Stimulated activated CD4-positive, alpha-beta T cell treated with anti-CD3 and anti-CD28 coated beads, Interleukin-15, amount 100 ng/mL, for 1 hour (primary cell): ENCODE measurements at places on chromosomes 12 and 14.

- no peak for DNase-seq
These were observed 52.3 kb downstream of the IPO8 start for GRCh38 chr12:30643366-30643765.

DNA sequence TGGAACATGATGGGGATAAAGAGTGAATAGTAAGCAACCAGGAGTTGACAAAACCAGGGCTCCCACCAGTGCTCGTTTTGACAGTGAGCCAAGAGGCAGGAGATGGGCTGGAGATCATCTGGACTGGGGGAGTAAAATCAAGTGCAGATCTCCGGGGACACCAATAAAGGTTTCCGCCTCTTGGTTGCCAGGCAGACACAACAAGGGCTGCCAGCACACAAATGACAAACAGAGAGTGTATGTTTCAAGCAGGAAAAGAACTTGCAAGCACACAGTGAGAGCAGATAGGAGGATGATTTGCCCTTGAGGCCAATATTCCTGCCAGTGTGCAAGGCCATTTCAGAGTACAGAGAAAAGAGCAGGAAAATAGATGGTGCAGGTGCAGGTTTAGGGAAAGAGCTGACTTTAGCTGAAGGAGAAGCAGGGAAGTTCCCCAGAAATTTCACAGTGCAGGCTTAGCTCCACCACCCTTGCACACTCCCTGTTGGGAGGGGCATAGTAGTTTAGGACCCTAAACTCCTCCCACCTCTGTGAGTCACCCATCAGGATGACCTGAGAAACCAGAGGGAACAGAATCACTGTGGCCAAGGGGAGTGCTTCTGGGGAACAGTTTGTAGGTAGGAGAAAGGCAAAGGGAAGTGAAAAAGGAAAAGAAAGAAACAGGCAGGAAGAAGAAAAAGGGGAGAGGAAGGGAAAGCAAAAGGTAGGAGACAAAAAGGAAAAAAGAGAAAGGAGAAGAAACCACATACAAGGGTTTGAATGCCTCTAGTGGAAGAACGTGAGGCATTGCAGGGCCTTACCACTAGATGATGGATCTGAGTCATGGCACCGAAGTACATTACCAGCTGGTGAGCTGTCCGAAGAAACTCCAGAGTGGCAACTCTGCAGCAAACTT lies 404.4 kb downstream of the SLC6A15 start:
- DNase-seq = no peak

DNA sequence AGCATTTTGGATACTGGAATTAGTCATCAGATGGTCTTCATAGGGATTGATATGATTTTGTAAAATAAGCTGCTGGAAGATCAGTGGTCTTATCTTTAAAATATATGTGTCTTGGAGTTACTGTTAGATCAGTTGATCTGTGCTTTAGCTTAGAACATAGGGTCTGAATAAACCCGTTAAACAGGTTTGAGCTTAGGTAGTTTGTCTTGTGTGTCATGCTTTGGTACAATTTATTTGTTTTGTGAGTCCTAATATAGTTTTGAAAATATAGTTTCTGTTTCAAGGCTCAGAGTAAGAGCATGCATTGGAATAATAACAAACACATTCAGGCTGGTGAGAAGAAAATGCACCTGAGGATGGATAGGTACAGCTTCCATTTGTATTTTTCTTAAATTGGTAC lies 505.0 kb downstream of the SLC16A7 start:
- no peak for DNase-seq

GRCh38 chr14:59107819-59108218 lies 80.6 kb upstream of the DAAM1 start:
- DNase-seq = no peak

DNA sequence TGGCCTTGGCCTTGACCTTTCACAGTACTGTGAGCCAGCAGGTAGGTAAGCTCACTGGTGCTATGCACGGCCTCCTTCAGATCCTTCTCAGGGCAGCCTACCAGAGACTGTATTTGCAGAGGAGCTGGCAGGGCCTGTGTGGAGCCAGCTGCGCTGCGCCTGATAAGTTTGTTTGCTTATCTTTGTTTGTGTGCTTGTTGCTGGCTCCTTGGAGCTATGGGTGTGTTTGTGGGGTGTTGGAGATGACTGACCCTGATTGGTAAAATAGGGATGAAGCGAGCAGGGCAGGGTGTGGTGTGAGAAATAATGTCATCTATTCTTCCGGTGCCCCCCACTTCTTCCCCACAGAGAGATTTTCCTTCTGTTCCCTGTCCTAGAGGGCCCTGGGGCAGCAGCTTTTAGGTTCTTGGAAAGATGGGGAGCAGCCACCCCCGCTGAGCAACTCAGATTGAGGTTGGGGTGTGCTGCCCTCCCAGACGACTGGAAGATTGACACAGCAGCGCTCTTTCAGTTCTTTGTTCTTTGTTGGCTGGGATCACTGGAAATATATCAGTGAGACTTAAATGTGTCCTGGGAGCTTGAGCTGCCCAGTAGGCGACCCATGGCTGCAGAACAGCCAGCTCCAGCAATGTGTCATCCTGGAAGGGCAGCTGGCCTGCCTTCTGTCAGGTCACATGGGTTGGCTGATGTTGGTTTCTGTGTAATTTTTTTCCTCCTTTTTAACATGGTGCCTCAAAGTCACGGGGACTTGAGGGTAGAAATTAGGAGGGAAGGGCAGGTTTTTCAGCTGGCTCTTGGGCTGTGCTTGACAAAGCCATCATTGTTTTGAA lies 19.6 kb downstream of the MLXIP start:
- no peak for DNase-seq

- no peak for DNase-seq
These were observed 111.3 kb upstream of the GARIN2 start for GRCh38 chr14:67077921-67078320.

DNA sequence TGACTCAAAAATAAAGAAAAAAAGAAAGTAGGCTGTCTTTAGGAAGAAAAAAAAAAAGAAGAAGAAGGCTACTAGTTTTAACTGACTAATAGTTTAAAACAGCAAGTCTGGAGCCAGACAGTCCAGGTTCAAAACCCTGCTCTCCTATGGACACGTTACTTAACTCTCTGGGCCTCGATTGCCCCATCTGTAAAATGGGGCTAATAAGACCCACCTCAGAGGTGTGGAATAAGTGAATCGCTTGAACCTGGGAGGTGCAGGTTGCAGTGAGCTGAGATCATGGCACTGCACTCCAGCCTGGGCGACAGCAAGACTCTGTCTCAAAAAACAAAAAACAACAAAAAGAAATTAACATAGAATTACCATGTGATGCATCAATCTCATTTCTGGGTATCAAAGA lies 10.5 kb upstream of the SCARB1 start:
- no peak for DNase-seq

GRCh38 chr12:53612978-53613377 lies 13.2 kb downstream of the ATF7 start:
- no peak for DNase-seq

DNA sequence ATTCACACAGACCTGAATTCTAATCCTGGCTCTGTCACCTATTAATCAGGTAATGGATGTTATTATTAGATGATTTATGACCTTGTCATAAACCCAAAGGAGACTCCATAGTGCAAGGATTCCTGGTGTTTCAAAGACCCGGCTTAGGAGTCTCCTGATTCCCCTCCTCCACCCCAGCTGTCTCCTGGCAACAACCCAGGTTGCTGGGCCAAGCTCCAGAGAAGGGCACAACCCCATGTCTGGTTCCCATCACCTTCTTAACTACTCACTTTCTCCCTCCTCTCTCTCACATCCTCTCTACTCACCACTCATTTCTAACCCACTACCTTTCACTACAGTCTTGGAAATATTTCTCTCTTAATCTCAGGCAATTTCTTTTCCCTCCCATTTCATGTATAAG lies 41.6 kb downstream of the RHOJ start:
- no peak for DNase-seq

- DNase-seq = no peak
These were observed 53.0 kb downstream of the MSRB3 start for GRCh38 chr12:65331456-65331855.

DNA sequence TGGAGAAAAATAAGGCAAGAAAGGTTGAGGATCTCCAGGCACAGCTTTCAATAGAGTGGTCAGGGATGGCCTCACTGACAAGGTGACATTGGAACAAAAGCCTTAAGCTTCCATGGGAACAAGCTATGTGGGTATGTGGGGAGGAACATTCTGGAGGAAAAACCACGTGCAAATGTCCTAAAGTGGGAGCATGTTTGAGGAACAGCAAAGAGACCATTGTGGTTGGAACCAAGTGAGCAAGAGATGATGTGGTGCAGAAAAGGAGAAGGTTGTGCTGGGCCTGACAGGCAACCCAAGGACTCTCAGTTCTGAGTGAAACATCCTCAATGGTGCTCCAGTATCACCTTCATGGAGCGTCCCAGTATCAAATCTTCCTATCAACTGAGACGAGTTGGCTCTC lies 184.0 kb downstream of the CAND1 start:
- no peak for DNase-seq

- no peak for DNase-seq
These were observed 114.7 kb downstream of the DAAM1 start for GRCh38 chr14:59303216-59303615.

DNA sequence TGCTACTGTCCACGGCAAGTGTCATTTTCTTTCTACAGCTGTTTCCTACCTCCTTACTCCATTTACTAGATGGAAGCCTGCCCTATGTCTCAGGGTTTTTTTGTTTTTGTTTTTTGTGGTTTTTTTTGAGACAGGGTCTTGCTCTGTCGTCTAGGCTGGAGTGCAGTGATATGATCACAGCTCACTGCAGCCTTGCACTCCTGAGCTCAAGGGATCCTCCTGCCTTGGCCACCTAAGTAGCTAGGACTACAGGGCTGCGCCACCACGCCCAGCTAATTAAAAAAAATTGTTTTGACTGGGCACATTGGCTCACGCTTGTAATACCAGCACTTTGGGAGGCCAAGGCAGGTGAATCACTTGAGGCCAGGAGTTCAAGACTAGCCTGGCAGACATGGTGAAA lies 14.7 kb downstream of the TUBA1A start:
- no peak for DNase-seq

DNA sequence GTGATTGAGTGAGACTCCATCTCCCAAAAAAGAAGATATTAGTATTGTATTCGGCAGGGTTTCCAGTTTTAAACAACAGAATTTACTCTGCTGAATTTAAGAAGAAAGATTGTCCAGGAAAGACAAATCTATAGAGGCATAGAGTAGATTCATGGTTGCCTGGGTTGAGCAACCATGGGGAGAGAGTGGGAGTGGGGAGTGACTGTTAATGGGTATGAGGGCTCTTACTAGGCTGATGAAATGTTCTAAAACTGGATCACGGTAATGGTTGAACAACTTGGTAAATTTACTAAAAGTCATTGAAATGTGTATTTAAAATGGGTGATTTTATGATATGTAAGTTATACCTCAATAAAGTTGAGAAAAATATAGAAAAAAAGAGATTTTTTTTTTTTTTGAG lies 13.9 kb upstream of the C12orf76 start:
- no peak for DNase-seq

DNA sequence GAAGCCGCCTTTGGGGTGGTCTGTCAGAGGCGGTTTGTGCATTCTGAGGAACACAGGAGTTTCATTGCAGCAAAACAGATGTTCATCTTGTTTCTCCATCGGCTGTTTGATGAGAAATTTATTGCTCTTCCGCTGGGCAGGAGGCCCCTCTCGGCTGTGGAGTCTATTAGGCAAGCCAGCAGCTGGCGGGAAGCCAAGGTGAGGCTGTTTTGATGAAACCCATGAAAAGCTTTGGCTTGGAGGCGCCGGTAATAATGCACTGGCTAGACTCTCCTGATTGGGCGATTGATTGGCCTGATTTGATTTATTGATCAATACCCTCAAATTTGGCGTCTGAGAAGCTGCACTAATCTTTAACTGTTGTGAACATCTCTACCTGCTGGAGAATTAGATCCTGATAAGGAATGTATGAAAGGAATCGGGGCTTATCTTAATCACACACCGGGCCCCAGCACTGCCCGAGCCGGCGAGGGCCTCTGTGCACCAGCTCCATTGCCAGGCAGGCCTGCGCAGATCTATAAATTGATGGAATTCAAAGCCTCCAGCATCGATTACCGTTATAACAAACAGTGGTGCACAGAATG lies 187.7 kb downstream of the PHETA1 start:
- DNase-seq = no peak

DNA sequence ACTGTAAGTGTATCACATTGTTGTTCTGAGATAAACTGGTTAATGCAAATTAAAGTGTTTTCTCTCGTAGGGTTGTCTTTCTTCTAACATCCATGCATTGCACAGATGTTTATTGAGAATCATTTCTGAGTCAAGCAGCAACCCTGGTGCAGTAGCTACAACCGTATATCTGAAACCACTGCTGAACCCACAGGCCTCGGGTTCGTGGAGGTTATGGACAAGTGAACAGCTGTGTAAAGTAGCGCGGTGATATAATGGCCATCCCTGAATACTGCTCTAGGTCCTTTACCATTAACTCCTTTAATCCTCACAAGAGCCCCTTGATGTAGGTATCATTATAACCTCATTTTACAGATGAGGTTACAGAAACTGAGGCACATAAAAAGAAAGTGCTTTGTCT lies 486.1 kb upstream of the TMEM132C start:
- no peak for DNase-seq

GRCh38 chr12:55996201-55996714 lies 818 bp upstream of the SUOX start:
- DNase-seq = no peak

DNA sequence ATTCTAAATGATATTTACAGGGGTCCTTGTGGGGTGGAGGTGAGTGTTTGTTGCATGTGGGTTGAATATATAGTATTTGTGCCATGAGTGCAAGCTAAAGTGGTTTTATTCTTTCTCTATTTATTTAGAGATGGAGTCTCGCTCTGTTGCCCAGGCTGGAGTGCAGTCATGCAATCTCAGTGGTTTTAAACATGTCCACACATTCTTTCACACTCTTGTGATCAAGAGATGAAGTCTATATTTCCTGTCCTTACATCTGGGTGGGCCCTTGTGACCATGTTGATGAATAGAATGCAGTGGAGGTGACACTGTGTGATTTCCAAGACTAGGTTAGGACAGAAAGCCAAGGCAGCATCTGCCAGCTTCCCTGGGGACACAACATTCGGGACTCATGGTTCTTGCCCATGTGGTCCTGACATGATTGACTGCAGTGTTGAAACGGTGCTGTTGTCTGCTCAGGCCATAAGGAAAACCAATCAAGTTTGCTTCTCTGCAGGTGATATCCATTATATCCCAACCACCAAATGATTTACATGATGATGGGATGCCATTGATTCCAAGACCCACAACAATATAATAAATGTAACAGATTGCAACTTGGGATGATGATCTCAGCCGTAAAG lies 172.6 kb downstream of the SUDS3 start:
- no peak for DNase-seq

- no peak for DNase-seq
These were observed 340.2 kb downstream of the AEBP2 start for GRCh38 chr12:19779395-19780056.

- DNase-seq = no peak
These were observed 33.7 kb downstream of the NRDE2 start for GRCh38 chr14:90297876-90298629.
